ENCODE measurements at places on chromosomes 4 and X.

GRCh38 chr4:1474126-1475090, 68.2 kb upstream of the NKX1-1 start:
- no peak for DNase-seq

- DNase-seq = no peak
These were observed 45.4 kb downstream of the ZNF711 start for GRCh38 chrX:85288992-85289723.

DNA sequence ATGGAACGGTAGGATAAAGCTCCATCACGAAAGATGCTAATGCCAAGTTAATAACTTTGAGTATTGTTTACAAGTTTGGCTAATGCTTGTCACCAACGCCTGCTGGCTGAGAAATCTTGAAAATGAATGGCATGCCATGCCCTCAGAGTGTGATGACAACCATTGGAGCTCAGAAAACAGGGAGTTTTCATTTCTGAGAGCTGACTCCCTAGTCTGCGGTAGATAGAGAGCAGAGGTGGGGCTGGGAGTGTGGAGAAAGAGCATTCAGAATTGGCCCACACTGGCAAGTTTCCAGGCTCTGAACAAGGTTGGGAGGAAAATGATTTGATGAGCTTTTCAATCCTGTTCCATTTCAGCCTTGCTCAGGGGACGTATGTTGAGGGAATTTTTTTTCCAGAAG, 183.9 kb downstream of the CPEB2 start:
- DNase-seq = no peak

- DNase-seq = no peak
These were observed 26.7 kb downstream of the FAM156B start for GRCh38 chrX:52923781-52924241.

GRCh38 chr4:27720010-27720766, 859.5 kb downstream of the STIM2 start:
- no peak for DNase-seq

DNA sequence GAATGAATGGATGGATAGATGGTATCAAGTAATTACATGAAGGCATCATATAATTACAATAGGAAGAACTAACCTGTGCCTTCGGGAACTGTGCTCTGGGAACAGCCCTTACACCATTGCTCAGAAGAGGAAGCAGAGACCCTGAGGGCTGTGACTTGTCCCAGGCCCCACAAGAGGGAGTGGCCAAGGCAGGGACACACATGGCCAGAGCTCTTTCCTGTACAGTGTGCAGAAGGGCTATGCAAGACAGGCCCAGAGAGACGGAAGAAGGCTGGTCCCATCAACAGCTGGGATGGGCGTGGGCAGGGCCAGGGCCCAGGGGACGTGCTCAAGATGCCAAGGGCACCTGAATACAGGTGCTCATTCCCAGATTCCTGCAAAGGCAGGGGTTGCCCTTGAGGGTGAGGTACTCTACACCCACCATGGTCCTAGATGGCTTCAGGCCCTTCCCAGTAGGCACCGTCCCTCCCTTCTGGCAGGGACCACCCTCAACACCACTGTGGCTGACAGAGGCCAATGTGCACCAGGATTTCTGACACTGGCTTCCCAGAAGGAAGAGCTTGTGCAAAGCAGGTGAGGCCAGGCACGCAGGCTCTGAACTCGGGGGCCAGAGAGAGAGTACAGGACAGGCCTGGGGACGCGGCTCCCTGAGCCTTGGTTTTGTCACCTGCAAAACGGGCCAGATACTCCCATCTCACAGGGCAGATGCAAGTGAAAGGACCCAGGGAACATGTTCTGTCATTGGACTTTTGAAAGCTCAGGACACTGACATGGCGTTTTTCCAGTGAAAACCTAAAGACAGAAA, 1.7 kb downstream of the EVC2 start:
- DNase-seq = no peak

DNA sequence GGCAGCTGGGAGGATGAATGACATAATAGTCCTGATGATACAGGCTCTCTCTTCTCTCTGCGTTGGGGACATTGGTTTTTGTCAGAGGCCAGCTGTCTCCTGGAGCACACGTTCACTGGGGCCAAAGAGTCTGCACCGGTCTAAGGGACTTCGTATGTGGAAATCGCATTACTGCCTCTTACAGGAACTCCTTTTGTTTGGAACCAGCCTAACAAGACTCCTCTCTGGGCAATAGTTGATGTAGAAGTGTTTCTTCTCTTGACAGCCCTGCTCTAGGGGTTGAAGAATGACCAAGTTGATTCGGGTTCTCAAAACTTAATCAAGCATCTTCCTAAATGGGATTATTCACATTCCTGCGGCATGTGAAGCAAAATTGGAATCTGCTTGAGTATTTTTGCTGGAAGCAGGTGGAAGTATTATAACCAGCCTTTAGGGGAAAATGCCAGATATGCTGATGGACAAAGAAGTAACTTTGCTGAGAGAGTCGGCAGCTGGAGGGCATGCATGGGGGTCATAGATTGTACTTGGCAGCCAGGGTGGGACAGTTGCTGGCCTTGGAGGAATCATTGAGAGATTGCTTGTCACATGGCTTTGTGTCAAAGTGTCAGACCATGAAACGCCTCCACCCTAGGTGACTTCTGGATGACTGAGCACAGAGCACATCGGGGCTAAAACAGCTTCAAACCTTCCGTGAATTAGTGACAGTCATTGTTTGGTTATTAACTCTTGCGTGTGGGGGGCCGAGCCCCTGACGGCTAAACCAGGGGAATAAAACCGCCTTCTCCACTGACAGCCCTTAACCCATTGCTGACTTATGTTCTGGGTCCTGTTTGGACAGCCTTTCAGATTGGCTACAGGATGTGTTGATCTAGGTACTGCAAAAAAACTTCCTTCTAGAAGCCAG, 34.4 kb upstream of the SLC34A2 start:
- no peak for DNase-seq

- no peak for DNase-seq
These were observed 24.4 kb downstream of the DCX start for GRCh38 chrX:111387470-111388070.

- peak; percentile 15 for DNase-seq
These were observed 127.8 kb upstream of the METTL14 start for GRCh38 chr4:118557298-118557851.

GRCh38 chrX:65601530-65602220, 65.8 kb upstream of the MSN start:
- peak; percentile 46 for DNase-seq

GRCh38 chr4:176273736-176274135, 4.7 kb upstream of the ASB5 start:
- DNase-seq = no peak
